Large intestine (tissue), 12 donors: ENCODE measurements at places on chromosomes 4 and X.

DNA sequence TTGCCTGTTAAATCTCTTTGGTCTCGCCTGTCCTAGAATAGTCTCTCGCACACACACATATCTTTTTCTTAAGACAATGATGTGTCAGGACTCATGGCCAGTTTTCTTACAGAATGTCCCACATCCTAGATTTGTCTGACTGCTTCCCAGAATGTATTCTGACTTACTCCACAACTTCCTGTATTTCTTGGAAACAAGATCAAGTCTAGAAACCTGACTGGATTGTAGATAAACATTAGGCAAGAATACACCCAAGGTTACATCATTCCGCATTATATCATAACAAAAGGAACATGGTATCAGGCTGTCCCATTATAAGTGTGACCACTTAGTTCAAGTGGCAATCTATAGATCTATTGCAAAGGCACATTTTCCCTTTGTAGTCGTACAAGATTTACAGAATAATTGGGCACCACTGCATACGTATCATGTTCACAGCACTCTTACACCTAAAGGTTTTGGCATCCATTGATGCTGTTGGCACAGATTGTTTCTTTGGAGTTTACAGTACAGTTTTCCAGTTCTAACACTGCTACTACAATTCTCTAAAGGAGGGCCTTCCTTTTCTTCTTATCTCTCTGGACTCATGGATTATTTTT, 56.4 kb downstream of the FBXW7 start:
- no peak overlapping the region for H3K27ac ChIP-seq
- H3K36me3 ChIP-seq: no peaks in the 10 kb centered on the region
- H3K4me1 ChIP-seq: no peaks in the 10 kb centered on the region
- no peak for DNase-seq

- DNase-seq: no peak
- H3K36me3 ChIP-seq: no peaks in the 10 kb centered on the region
- H3K27ac ChIP-seq: no peak overlapping the region
- no peaks in the 10 kb centered on the region for H3K4me1 ChIP-seq
- no peak overlapping the region for H3K4me3 ChIP-seq
These were observed 53.2 kb upstream of the TMEM150C start for GRCh38 chr4:82614838-82615449.

GRCh38 chrX:65877953-65878352, 161.9 kb downstream of the VSIG4 start:
- H3K27me3 ChIP-seq: no peaks in the 10 kb centered on the region
- no peak overlapping the region for H3K4me3 ChIP-seq
- DNase-seq: no peak
- no peaks in the 10 kb centered on the region for H3K4me1 ChIP-seq

DNA sequence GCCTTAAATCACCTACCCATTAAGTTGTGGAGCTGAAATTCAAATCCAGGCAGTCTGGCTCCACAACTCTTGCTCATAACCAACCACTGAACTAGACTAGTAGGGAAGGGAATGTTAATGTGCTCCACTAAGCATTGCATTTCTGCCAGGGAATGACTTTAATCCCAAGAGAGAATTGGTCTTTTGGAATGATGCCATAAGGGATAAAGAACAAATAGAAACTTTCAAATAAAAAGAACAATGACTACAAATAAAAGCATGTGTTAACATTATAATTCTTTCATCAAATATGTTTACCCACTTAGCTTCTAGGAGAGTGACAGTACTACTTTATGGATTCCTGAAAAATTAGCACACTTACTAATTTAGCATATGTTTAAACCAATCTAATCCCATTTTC, 905.9 kb downstream of the CENPC start:
- H3K27me3 ChIP-seq: no peaks in the 10 kb centered on the region
- no peaks in the 10 kb centered on the region for H3K36me3 ChIP-seq
- no peak overlapping the region for H3K27ac ChIP-seq
- H3K4me1 ChIP-seq: no peaks in the 10 kb centered on the region
- no peak overlapping the region for H3K4me3 ChIP-seq
- DNase-seq: no peak

GRCh38 chrX:1546691-1547251, 9.8 kb upstream of the P2RY8 start:
- no peak overlapping the region for H3K27ac ChIP-seq
- H3K27me3 ChIP-seq: no peaks in the 10 kb centered on the region
- no peak for DNase-seq
- no peak overlapping the region for H3K4me3 ChIP-seq
- H3K36me3 ChIP-seq: no peaks in the 10 kb centered on the region

DNA sequence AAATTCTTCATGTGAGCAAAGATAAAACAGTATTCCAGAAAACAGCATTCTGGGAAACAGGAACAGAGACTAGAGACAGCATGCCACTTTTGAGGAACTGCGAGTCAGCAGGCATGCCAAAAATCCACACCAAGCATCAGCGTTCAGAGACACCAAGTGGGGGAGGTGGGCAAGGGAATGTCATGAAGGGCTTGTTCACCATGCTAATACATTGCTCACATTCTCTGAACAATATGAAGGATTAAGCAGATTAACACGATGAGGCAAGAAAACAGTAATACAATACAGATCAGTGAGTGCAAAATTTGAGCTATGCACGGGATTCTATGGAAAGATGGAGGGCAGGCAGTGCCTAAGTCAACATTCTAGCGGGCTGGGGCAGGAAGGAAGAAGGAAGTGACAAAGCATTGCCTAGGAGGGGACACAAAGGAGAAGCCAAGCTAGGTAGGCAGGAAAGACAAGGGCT, 278.3 kb downstream of the FBXW7 start:
- no peak for DNase-seq
- H3K4me3 ChIP-seq: no peak overlapping the region
- H3K36me3 ChIP-seq: no peaks in the 10 kb centered on the region
- no peaks in the 10 kb centered on the region for H3K4me1 ChIP-seq
- no peaks in the 10 kb centered on the region for H3K27me3 ChIP-seq

- H3K27me3 ChIP-seq: no peaks in the 10 kb centered on the region
- no peak overlapping the region for H3K27ac ChIP-seq
- no peaks in the 10 kb centered on the region for H3K4me1 ChIP-seq
- DNase-seq: no peak
- no peaks in the 10 kb centered on the region for H3K36me3 ChIP-seq
These were observed 45.7 kb upstream of the NDST4 start for GRCh38 chr4:115159141-115159540.
